Natural killer cell (primary cell): ENCODE measurements at places on chromosomes 7 and 10. TPM values are rescaled to one million over a fixed set of nuclear protein-coding genes. Genes with fewer than 3 reads are reported as not detected.

DNA sequence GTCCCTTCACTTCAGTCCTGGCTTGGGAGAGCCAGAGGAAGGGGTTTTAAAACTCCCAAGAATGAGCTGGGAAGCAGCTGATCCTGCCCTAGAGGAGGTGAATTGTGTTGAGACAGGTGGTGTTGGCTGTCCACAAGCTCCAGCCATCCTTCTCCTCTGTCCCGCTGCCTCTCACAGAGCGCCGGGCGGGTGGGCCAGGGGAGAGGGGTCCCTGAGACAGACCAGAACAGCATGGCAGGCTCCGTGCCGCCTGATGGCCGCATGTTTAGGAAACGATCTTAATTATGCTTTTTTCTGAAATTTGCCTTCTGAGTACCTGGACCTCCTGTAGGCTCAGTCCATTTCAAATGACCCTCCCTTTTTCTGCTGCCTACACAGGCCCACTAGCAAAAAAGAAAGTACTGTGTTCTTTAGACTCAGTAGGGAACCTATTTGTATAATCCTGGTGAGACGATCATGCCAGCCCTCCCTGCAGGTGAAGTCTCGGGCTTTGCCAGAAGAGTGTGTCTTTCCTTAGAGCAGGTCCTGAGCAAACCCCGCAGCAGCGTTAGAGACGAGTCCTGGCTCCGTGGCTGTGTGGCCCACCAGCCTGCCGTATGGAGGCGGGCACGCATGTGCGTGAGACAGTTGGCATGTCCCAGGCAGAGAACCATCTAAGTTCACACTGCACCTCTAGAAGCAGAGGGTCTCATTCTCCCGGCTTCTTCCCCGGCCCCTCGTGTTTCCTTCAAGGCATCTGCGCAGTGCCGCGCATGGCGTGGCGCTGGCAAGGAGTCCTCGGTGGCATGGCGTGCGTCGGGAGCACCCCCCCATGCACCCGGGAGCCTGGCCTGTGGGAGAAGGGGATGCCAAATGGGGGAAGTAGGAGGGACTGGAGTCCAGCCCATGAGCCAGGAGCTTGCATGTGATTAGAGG, 26.3 kb upstream of the PWWP2B start:
- H3K36me3 ChIP-seq = peaks cover 5% of the 10 kb centered on the region
- no peak for DNase-seq
- H3K4me1 ChIP-seq = peaks cover 10% of the 10 kb centered on the region
- no peak overlapping the region for H3K27ac ChIP-seq

GRCh38 chr10:119395280-119396007, 147.1 kb downstream of the RGS10 start:
- peak overlapping the region; percentile 49 for H3K27ac ChIP-seq
- H3K4me1 ChIP-seq = peaks cover 31% of the 10 kb centered on the region
- DNase-seq = no peak
- no peak overlapping the region for H3K4me3 ChIP-seq
- no peaks in the 10 kb centered on the region for H3K27me3 ChIP-seq

SLC13A1 gene
- total RNA-seq = not detected

- H3K36me3 ChIP-seq = no peaks in the 10 kb centered on the region
- no peak overlapping the region for H3K27ac ChIP-seq
- H3K4me3 ChIP-seq = no peak overlapping the region
- H3K4me1 ChIP-seq = peaks cover 18% of the 10 kb centered on the region
- H3K27me3 ChIP-seq = peaks cover 11% of the 10 kb centered on the region
These were observed 916 bp downstream of the LAMB1 start for GRCh38 chr7:108001764-108002725.

DNA sequence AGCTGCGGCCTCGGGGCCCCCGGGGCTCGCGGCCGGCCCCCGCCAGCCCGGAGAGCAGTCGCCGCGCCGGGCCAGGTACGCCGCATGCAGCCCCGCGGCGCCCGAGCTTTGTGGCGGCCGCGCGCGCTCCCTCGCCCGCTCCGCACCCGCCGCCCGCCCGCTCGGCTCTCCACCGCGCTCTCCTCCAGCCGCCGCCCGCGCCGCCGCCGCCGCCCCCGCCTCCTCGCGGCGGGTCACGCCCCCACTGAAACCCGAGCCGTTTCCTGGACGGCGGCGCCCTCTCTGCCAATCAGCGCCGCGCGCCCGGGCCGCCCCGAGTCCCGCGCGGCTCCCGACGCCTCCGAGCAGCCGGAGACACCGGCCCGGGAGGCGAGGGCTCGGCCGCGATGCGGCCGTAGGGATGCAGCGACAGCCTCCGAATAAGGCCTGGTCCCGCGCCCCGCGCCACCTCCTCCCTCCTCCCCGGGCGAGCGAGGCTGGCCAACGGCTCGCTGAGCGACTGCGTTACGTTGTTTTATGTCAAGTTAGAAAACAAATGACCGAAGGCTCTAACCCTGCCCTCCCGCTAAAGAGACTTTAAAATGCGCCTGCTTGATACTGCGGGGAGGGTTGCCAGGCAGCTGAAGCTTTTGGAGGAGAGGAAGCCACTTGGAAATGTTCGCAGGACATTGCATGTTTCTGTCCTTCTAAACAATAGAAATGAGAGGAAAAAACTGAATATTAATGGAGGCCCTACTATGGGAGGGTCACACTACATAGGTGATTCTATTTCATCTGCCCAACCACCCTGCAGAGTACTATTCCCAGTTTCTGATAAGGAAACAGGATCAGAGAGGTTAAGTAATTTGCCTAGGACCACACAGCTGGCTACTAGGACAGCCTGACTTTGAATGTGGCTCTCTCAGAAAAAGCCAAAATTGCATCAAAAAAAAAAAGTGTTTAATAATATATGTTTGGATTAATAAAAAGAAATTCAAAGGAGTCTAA, at the start of gene FGFR2:
TSS of gene FGFR2 (minus strand) at position 182 of the 987 bp plus-strand sequence. CDS start 4,627 bp downstream, outside the sequence.
- DNase-seq = peak; percentile 15
- peaks cover 7% of the 10 kb centered on the region for H3K4me1 ChIP-seq
- H3K4me3 ChIP-seq = no peak within 1 kb of the TSS
- H3K27me3 ChIP-seq = peaks cover 16% of the 10 kb centered on the region
- no peak within 1 kb of the TSS for H3K27ac ChIP-seq
- no peaks in the 10 kb centered on the region for H3K36me3 ChIP-seq

DNA sequence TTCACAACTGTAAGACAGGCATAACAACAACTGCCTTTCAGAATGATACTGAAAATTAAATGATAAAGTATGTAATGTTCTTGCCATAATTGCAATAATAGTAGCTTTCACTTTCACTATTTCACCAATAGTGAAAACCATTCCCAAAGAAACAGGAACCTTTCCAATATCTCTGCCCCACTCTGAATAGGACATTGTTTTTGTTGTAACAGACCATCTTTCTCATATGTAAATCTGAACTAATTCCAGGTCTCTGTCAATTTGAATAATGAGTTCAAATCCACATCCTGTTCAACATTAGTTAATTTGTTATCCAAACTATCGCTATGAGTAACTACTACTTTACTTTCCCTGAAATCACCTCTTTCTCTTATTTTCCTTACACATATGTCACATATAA, 148.0 kb downstream of the LRRN3 start:
- H3K36me3 ChIP-seq = no peaks in the 10 kb centered on the region
- H3K4me3 ChIP-seq = no peak overlapping the region
- no peak overlapping the region for H3K27ac ChIP-seq
- H3K27me3 ChIP-seq = no peaks in the 10 kb centered on the region
- H3K4me1 ChIP-seq = no peaks in the 10 kb centered on the region

- H3K4me1 ChIP-seq = no peaks in the 10 kb centered on the region
- no peaks in the 10 kb centered on the region for H3K27me3 ChIP-seq
- H3K4me3 ChIP-seq = no peak overlapping the region
These were observed 357.5 kb upstream of the SHH start for GRCh38 chr7:156169474-156170370.

- DNase-seq = no peak
- no peak overlapping the region for H3K4me3 ChIP-seq
- H3K27me3 ChIP-seq = no peaks in the 10 kb centered on the region
These were observed 89.7 kb upstream of the IKZF1 start for GRCh38 chr7:50214771-50215170.

GRCh38 chr7:74633451-74633921, 24.0 kb upstream of the GTF2I start:
- H3K27ac ChIP-seq = no peak overlapping the region
- H3K4me3 ChIP-seq = no peak overlapping the region
- H3K27me3 ChIP-seq = no peaks in the 10 kb centered on the region
- DNase-seq = no peak
- no peaks in the 10 kb centered on the region for H3K36me3 ChIP-seq

DNA sequence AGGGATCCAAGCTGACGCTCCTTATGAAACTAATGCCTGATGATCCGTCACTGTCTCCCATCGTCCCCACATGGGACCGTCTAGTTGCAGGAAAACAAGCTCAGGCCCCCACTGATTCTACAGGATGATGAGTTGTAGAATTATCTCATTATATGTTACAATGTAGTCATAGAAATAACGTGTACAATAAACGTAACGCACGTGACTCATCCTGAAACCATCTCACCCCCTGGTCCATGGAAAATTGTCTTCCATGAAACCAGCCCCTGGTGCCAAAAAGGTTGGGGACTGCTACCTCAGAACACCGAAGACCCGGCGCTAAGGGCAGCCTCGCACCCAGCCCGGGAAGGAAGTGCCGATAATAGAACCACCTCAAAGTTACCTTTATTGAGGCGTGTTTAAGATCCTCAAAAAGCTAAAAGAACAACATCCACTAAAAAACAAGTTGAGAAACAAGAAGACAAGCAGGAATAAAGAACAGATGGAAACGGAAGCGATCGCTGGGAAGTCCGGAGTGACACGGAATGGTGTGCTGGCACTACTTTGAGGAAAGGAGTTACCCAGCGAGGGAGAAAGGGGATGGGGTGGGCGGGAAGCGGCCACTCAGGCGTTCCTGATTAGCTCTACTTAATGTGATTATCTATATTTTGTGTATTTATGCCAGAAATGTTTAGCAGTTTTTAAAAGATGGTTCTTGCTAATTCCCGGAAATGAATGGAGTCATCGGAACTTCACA, 50.1 kb upstream of the PRKAR1B start:
- no peak for DNase-seq
- no peak overlapping the region for H3K27ac ChIP-seq
- no peak overlapping the region for H3K4me3 ChIP-seq
- H3K4me1 ChIP-seq = no peaks in the 10 kb centered on the region

DNA sequence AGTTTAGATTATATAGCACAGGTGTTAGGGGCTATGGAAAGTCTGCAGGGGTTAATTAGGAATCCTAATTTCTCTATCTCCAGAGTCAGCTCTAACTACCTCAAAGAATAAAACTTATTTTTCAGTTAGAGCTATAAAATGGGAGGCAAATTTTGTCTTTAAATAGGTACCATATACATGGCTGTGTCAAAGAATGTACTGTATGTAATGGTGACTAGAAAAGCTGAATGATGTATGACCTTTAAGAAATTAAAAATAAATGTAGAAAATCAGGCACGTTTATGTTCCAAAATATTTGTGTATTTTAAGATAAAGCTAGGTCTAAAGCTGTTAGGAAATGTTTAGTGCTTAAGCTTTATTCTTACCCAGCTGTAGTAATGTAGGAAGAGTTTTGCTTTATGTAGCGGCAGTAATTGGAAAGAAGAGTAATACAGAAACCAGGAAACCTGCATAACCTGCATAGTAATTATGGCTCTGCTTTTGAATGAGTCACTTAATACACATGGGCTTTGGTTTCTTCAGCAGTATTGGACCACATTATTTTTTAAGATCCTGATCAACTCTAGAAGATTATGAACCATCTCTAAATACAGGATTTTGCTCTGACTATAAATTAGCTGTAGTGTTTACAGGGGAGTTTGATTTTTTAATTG, 85.0 kb downstream of the KMT2E start:
- peaks cover 64% of the 10 kb centered on the region for H3K36me3 ChIP-seq
- H3K4me1 ChIP-seq = no peaks in the 10 kb centered on the region
- no peak overlapping the region for H3K4me3 ChIP-seq
- DNase-seq = no peak

DNA sequence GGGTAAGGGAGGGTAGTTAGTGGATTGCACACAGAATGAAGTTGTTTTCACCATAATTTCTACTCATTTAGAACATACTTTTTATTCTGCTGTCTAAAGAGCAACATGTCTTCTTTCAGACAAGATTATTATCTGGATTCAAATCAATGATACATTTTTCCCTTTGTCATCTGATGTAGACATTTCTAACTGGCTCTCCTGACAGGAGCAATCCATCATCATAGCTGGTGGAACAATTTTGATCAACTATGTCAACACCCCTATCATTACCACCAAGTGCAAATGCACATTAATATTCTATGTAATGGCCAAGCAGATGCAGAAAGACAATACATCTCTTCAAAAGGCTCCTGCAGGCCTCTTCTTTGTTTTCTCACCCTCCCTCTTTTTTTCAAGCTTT, 672.9 kb upstream of the LRRTM3 start:
- H3K4me3 ChIP-seq = no peak overlapping the region
- H3K36me3 ChIP-seq = no peaks in the 10 kb centered on the region
- H3K4me1 ChIP-seq = no peaks in the 10 kb centered on the region
- H3K27ac ChIP-seq = no peak overlapping the region

DNA sequence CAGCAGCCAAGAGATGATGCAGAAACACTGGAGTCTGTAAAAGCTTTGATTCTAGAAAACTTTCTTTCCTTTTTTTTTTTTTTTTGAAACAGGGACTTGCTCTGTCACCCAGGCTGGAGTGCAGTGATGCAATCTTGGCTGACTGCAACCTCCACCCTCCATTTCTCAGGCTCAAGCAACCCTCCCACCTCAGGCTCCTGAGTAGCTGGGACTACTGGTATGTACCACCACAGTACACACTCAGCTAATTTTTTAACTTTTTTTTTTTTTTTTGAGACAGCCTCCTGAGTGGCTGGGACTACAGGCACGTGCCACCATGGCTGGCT, 17.0 kb upstream of the BAG3 start:
- no peak for DNase-seq
- no peak overlapping the region for H3K27ac ChIP-seq
- H3K4me1 ChIP-seq = no peaks in the 10 kb centered on the region
- no peaks in the 10 kb centered on the region for H3K27me3 ChIP-seq
- no peaks in the 10 kb centered on the region for H3K36me3 ChIP-seq

DNA sequence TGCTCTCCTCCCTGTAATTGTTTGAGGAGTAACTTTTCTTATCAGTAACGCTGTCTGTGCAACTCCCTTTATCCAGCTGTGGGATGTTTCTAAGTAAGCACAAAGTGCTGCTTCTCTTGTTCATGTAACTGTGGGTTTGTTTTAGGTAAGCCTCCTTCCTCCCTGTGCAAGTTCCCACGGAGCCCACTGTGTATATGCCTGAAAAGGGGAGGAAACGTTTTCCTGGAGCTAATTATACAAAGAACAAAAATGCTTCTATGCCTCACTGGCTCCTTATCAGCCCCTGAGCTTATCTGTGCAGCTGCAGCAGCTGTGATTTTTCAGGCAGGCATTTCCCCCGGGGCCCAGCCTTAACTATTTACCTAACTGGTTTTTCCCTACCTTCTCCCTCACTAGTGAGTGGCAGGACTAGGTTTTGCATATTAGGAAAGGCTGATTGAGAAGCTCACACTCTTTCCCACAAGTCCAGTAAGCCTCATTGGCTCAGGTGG, 593.4 kb upstream of the GHITM start:
- H3K4me1 ChIP-seq = no peaks in the 10 kb centered on the region
- DNase-seq = no peak
- no peaks in the 10 kb centered on the region for H3K36me3 ChIP-seq
